NCI-H510A treated with DMSO at 0.1 percent for 48 hours (cell line): ENCODE measurements at places on chromosomes 7 and 10.

DNA sequence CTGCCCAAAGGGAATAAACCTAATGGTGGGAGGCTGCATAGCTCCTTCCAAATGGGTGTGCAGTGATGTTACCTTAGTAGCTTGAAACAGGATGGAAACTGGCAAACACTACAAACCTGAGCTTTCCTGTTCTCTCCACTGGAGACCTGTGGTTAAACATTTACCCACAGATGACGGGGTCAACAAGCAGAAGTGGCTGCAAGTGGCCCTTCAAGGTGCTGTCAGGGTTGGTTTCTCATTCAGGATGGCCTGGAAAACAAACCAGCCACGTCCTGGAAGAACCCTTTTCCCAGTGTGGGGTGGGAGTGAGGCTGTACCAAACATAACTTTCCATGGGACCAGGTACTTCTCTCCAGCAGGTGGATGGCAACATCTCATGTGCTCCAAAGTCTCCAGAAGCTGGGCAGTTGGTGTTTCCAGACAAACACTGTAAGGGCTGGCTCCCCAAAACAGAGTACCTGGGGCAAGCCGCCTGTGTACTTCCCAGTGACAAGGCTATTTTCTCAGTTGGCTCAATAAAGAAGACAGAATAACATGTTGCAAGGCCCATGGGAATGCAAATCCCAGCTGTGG, 67.5 kb downstream of the DNAJB9 start:
- DNase-seq = no peak

DNA sequence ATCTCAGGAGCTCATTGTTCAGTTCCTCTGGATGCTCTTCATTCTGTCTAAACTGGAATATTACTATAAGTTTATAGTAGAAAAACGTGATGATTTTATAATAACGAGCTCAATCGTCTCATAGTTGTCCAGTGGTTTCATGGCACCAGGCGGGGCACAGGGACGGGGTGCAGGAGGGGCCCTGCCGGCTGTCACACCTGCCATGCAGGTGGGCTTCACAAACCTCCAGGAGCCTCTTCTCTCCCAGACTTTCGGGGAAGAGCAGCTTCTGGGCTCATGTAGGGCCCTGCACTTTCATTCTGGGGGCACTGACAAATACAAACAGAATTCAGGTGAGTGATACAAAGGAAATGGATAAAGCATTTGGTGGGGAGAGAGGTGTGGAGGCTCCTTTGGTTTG, 146.9 kb upstream of the KLF6 start:
- DNase-seq = no peak

DNA sequence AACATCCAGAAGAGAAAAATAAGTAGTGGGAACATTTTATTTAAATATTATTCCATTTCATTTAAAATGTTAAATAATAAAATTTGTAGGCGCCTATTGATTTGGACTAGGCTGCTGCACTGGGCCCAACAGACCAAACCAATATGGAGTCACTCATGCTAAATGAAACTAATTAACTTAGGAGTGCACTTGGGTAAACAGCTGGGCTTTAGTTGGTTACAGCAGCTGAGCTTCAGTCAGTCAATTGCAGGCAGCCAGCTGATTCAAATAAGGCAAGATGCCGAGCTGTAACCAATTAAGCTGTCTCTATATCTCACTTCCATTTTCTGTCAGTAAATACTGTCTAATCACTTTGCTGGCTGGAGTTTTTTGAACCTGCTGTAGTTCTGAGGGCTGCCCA, 102.1 kb upstream of the WDR11 start:
- DNase-seq = no peak

- DNase-seq = no peak
Observed at GRCh38 chr7:292826-293225, 2.9 kb downstream of the FOXL3 start.
